ENCODE measurements at places on chromosomes 12 and 14. TPM values are rescaled to one million over a fixed set of nuclear protein-coding genes. Genes with fewer than 3 reads are reported as not detected.

The GDF3 gene
- total RNA-seq, result not detected

The TAS2R7 gene
- not detected for total RNA-seq

The CLEC14A gene
- 8.2 TPM for total RNA-seq

The SDSL gene
- 30.1 TPM for total RNA-seq

The IGF1 gene
- total RNA-seq, result 0.56 TPM

The RDH5 gene
- 53.0 TPM for total RNA-seq

The CMA1 gene
- not detected for total RNA-seq

The ENTPD5 gene
- 8.1 TPM for total RNA-seq

The CYP46A1 gene
- total RNA-seq, result 0.56 TPM

The SLCO1B1 gene
- not detected for total RNA-seq

The IL31 gene
- not detected for total RNA-seq

The PLEKHA5 gene
- total RNA-seq, result 31.0 TPM

The ADAMTS20 gene
- total RNA-seq, result not detected

The PLEKHG7 gene
- not detected for total RNA-seq

The DNAJC22 gene
- total RNA-seq, result 2.5 TPM

The BATF gene
- 1.2 TPM for total RNA-seq

The COL2A1 gene
- under 0.01 TPM for total RNA-seq

The SLC10A1 gene
- not detected for total RNA-seq

The OR4K14 gene
- not detected for total RNA-seq

Data from regular cardiac myocyte (primary cell).